ENCODE measurements at places on chromosomes 7 and 10.

DNA sequence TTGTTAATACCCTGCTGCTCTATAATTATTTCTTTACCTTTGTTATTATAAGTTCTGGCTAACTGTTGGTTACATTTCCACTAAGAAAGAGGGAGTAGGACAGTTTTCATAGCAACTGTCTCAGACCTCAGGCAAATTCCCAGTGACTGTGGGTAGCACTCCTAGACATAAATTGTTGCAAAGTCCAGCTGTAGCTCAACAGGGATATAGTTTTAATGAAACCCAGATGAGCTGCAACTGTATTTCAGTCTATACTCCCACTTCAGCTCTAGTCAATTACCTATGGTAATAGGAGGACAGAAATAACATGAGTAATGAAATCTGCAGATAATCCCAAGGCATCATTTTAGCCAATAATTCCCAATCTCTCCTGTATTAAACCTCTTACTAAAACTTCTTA is 103.0 kb upstream of the SEMA3A start:
- no peak for DNase-seq

DNA sequence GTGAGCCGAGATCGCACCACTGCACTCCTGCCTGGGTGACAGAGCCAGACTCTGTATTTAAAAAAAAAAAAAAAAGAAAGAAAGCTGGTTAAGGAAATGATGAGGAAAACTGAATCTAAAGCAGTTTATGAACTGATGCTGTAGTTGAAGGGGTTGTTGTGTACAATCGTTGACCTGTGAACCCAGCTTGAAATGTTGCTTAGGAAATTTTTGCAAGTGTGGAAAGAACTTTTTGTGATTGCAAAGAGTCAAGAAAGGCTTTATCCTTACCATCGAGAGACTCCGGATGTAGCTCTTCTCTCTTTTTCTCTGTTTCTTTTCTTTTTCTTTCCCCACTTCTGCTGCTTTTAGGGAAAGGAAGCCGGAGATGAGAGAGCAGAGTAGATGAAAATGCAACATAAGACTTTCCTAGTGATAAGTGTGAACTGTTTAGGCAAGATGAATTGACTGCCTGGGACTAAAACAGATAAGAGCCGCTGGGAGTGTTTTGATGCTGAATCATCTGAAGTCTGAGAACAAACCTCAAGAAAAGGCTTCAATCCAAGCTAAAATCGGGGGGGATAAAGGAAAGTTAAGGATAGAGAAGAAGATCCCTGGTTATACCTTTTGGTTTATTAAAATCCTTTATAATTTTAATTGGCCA is 69.0 kb downstream of the TAF3 start:
- no peak for DNase-seq

DNA sequence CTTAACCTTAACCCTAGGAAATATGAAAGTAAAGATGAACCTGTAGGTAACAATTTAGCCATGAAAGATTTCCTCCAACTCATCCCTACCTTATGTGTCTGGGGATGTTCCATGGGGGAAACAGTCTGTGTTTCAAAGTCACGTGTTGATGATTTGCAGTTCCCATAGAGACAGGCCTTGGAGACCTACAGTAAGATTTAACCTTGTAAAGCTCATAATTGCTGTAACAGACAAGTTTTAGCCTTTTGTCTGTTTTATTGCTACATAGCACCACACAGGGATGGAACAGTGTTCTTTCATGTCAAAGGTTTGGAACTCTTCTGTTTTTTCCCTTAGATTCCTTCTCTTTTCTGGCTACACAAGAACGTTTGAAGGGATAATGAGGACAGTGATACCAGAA is 35.2 kb upstream of the ITGA8 start:
- no peak for DNase-seq

DNA sequence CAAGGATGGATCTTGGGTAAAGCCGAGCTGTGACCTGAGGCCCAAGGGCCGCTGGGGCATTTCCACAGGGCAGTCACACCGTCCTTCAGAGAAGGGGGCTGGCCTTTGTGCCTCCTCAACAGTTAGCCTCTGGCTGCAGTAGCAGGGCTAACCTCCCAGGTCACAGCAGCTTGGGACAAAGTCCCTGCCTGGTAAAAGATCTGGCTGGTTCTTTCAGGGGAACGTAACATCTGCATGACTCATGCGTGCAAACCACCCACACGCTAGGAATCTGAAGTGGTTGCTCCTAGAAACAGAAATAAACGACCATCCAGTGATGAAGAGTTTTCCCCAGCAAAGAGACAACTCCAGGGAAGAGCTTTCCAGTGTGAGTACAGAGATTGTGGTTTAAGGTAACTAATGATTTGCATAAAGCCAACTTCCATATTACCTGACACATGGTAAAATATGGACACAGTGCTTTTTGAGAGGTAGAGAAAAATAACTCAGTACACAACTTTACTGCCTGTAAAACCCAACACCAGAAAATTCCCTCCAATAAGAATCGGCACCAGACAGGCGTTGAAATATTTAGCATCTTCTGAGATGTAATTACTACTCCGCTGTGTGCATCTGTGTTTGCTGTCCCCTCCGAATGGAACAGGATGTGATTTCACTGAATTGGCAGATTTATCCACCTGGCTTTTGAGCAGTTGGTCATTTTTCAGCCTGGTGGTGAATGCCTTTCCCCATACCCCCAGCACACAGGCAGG is 84.9 kb upstream of the ADRB1 start:
- no peak for DNase-seq

DNA sequence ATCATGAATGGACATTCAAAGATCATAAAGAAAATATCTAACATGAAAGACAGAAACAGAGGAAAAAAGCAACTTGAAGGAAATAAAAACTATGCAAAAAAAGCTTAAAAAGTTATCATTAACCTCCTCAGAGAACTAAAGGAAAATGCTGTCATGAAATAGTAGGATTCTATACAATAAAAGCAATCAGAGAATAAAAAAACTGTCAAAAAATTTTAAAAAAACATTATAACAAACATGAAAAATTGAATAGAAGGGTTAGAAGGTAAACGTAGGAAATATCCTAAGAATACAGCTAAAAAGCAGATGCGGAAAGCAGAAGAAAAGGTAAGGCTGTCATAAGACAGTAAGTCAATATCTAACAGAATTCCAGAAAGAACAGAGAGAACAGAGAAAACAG is 44.8 kb downstream of the SGMS1 start:
- no peak for DNase-seq

GRCh38 chr10:47037654-47038425 is 126.6 kb downstream of the PTPN20 start:
- DNase-seq, result no peak

DNA sequence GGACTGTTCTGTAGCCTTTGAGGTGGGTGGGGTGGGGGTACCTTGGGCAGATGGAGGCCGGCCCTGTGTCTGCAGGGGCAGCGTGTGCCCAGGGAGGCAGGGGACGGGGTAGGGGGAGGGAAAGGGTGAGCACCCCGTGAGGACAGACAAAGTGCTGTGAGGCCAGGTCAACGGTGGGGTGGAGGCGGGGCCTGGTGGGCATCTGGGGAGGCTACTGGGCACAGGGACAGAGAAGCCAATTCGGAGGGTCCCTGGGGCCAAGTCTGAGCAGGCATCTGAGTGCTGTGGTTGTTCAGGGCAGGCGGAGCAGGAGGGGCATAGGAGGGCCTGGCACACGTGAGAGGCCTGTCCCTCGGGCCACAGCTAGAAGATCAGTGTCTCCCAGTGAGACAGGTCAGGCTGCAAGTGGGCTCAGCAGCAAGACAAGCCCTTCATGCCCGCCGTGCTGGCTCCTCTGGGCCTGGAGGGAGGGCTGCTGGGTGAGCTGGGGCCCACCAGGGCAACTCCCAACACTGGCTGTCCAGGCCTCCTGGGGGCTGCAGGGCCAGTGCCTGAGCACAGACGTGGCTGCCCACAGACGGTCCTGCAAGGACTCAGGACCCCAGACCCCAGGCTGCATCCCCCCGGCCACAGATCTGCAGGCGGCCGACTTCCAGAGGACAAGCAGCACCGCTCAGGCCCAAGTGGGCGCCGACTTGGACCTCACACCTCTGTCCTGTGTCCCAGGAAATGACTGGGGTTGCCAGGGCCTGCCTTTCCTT is 26.4 kb upstream of the KNDC1 start:
- no peak for DNase-seq

GRCh38 chr10:663831-664251 is 25.6 kb downstream of the DIP2C start:
- DNase-seq, result no peak

GRCh38 chr10:127318396-127318795 is 122.0 kb upstream of the INSYN2A start:
- DNase-seq, result no peak

- DNase-seq, result peak; percentile 16
Measured at GRCh38 chr7:25851332-25852210, 300.4 kb upstream of the NFE2L3 start.

GRCh38 chr7:126460664-126461063 is 792.1 kb downstream of the GRM8 start:
- no peak for DNase-seq

- no peak for DNase-seq
Measured at GRCh38 chr10:88193018-88193417, 329.6 kb downstream of the PTEN start.

All from activated naive CD4-positive, alpha-beta T cell (primary cell).